ENCODE measurements at places on chromosomes 13 and 19.

DNA sequence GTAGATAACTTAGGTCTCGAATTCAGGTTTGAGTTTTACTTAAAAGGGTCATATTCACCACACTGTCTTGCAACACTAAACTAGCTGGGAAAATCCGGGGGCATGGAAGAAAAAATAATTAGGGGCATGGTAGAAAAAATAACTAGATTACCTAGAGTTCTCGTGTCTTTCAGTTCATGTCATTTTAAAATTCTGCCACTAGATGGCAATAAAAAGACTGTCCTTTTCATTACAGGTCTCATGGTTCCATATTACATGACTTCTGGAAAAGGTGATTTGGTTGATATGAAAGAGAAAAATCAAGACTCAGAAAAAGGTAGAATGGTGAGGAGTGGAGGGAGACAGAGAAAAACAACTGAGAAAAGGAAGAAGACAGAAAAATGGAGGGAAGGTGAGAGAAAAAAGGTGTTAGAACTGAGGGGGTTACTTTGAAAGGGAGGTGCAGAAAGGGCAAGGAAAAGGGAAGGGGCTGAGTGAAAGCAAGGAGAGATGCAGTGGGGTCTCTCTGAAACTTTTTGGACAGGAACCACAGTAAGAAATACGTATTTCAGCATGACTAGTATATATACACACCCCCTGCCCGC, 299.0 kb downstream of the KLF12 start:
- no peak for DNase-seq

- DNase-seq = no peak
These were observed 12.2 kb downstream of the ZSCAN22 start for GRCh38 chr19:58338825-58339558.

- DNase-seq = no peak
These were observed 853.0 kb downstream of the SLITRK6 start for GRCh38 chr13:84946192-84946591.

DNA sequence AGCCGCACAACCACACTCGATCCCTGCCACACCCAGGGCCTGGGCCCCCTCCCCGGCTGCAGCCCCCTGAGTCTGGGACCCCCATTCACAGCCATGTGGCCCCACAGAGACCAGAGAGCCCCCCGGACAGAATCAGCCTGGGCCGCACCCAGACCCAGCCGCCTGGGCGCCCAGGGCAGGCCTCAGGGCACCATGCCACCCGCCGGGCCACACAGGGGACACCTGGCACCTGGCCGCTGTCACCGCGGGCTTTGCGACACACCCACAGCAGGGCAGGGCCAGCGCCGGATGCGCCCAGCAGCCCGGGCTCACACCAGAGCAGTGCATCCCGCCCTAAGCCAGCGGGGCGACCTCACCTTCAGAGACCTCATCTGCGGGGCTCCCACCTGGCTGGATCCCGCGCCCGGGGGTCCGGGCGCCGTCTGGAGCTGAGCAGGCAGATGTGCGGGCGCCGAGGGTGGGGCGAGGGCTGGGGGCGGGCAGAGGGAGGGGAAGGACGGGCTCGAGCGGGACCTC, 443 bp downstream of the TBXA2R start:
- DNase-seq = no peak

DNA sequence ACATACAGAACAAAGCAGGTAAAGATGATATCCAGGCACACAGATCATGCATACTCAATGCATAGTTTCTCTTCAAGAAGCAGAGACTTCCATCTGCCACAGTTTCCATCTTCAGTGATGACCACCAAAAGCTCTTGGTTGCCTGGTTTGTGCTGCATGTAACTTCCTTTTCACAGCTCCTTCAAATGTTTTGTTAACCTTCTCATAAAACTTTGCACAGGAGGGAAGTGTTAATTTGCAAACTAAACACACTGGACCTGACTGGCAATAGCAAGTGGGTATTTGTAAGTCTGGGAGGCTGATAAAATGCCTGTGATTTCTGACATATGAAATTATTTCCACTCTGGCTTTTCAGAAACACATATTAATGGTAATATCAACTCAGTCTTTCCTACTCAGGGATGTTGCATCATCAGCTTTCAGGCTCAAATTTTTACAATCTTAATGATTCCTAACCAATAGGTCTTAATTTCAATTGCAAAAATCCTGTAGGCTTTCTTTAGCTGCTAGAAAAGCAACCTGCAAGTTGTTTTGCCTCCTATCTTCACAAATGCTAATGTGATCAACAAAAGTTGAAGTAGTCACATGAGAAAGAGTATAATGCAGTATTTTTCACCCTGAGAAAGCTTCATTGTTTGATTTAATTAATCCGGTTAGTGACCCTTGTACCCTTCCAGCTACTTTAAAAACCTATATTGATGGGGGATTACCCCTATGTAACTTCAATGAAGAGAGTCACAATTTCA, 575.6 kb downstream of the DIAPH3 start:
- no peak for DNase-seq

- no peak for DNase-seq
These were observed 720.7 kb downstream of the DIAPH3 start for GRCh38 chr13:59442944-59443486.

DNA sequence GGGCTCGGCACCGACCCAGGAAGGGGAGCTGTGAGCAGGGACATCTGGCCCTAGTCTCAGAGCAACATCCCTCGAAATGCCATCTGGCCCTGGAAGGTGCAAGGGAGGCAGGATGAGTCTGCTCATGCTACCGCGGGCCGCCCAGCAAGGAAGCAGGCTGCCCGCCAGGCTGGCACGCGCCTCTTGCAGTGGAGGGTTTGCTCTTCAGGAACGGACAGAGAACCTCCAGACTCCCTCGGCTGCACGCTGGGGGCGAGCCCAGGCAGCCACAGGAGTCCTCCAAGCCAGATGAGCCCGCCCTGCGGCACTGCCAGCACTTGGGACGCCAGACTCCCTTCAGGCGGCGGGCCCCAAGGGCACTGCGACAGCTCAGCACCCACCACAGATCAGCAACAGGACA, 10.1 kb upstream of the ATP8B3 start:
- no peak for DNase-seq

DNA sequence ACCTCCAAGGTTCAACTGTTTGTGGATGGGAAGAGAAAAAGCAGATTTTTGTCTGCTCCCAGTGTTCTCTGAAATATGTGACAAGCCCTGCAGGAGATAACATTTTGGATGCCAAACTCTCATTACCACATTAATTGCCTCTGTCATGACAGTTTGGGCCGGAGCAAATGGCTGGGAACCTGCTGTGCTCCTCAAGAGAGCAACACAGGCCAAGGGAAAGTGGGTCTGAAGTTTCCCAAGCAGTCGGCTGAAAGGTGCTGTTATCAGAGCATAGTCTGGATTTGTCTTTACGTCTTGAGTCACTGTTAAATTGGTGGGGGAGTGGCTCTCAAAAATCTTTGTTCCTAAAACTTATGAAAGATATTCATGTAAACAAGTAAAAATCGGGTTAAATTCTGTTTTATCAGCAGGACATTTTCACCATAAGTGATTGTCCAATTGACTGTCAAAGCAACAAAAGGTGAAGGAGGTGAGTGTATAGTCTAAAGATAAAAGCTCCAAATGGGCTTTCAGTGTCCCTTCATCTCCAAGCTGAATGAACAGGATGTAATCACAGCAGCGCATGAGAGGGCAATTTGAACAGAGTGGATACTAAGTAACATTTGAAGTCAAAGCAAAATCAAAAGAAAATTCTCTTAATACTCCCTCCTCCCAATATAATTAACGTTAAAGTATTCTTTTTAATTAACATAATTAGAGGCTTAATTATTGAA, 844.8 kb downstream of the PCDH17 start:
- no peak for DNase-seq

DNA sequence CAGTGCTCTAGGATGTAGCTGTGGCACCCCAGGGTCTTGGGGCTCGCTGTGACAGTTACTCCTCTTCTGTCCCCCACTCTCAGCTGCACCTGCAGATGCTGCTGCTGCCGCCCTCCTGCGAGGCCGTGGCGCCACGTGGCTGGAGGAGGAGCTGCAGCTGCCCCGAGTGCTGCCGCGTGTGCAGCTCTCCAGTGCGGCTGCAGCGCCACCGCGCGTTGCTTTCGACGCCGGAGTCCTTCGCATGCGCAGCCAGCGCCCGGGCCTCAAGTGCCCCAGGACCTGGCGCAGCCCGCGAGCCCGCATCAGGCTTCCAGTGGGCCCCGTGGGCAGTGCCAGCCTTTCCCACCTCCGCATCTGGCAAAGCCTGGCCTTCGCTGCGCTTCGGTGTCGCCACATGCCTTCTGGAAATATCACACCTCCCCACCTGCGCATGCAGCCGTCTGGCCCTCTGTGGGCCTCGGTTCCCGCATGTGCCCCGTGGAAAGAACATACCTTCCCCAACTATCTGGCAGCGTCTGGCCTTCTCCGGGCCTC, 692 bp upstream of the ZNF580 start:
- DNase-seq = peak; percentile 74

- no peak for DNase-seq
These were observed 277.8 kb downstream of the ABCC4 start for GRCh38 chr13:95023405-95023804.
